Fibroblast of the conjunctiva (primary cell): ENCODE measurements at places on chromosomes 13 and 19.

DNA sequence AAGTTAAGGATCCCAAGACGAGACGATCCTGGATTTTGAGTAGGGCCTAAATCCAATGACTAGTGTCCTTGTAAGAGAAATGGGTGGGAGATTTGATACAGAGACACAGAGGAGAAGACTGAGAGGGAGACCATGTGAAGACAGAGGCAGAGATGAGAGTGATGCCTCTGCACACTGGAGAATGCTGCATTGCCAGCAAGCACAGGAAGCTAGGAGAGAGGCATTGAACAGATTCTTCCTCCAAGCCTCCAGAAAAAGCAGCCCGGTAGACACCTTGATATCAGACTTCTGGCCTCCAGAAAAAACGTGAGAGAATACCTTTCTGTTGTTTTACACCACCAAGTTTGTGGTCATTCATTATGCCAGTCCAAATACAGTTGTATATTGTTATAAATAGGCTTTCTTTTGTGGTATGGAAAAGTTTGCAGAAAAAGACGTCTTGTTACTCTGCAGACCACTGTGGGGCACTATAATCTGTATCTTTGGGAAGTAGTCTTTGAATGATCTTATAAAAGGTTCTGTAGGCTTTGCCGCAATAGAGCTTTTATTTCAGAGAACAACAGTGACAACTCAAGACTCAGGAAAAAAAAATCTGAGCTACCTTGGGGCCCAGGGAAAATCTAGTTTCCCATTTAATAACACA is 17.9 kb upstream of the RFC3 start:
- peak; percentile 47 for DNase-seq

- no peak for DNase-seq
Observed at GRCh38 chr13:49527123-49527522, 31.4 kb downstream of the PHF11 start.

- DNase-seq = peak; percentile 0
Observed at GRCh38 chr13:22757530-22758120, 423.2 kb upstream of the SGCG start.

DNA sequence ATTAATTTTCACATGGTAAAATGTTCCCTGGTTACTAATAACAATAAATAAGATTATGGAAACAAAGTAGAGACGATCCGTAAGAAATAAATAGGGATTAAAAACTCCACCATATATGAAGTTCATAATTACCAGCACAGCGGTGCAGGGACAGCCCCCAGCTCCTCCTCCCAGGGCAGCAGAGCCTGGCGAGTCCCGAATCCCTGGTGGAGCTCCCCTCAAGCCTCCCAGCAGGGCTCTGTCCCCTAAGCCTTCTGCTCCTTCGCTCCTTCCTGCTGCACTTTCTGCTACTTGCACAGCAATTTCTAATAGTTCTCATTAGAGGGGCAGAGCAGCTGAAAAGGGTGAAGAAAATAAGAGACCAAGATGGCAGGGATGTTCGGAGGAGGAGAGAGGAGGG is 43.6 kb downstream of the RASA3 start:
- DNase-seq = no peak

- no peak for DNase-seq
Observed at GRCh38 chr13:49951754-49952535, 15.8 kb upstream of the SPRYD7 start.

DNA sequence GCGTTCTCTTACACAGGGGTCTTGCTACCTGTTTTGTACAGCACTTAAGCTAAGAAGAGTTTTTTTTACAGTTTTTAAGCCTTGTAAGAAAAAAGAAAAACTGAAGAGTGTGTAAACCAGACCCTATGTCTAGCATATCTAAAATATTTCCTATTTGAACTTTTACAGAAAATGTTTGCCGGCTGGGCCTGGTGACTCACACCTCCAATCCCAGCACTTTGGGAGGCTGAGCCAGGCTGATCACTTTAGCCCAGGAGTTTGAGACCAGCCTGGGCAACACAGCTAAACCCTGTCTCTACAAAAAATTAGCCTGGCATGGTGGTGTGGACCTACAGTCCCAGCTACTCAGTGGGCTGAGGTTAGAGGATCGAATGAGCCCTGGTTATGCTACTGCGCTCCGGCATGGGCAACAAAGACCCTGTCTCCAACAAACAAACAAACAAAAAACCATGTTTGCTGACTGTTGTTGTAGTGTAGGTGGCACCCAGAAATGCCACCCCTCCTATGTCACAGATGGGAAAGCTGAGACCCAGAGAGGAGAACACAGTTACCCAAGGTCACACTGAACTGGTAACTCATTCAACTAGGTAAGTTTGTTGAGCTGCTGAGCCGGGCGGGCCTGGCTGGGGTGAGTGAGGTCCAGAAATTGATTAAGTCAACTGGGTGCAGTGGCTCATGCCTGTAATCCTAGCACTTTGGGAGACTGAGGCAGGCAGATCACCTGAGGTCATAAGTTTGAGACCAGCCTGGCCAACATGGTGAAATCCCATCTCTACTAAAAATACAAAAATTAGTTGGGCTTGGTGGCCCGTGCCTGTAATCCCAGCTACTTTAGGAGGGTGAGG is 1.9 kb upstream of the VASP start:
- no peak for DNase-seq

GRCh38 chr13:83150616-83151307 is 731.5 kb downstream of the SLITRK1 start:
- peak; percentile 43 for DNase-seq

GRCh38 chr13:102872131-102872530 is 26.3 kb downstream of the ERCC5 start:
- DNase-seq = no peak
